ENCODE measurements at places on chromosomes 1 and 21.

- H3K4me1 ChIP-seq: no peaks in the 10 kb centered on the region
- no peaks in the 10 kb centered on the region for H3K36me3 ChIP-seq
- H3K4me3 ChIP-seq: no peak overlapping the region
- no peaks in the 10 kb centered on the region for H3K27me3 ChIP-seq
Observed at GRCh38 chr1:225737866-225738265, 39.8 kb upstream of the SRP9 start.

DNA sequence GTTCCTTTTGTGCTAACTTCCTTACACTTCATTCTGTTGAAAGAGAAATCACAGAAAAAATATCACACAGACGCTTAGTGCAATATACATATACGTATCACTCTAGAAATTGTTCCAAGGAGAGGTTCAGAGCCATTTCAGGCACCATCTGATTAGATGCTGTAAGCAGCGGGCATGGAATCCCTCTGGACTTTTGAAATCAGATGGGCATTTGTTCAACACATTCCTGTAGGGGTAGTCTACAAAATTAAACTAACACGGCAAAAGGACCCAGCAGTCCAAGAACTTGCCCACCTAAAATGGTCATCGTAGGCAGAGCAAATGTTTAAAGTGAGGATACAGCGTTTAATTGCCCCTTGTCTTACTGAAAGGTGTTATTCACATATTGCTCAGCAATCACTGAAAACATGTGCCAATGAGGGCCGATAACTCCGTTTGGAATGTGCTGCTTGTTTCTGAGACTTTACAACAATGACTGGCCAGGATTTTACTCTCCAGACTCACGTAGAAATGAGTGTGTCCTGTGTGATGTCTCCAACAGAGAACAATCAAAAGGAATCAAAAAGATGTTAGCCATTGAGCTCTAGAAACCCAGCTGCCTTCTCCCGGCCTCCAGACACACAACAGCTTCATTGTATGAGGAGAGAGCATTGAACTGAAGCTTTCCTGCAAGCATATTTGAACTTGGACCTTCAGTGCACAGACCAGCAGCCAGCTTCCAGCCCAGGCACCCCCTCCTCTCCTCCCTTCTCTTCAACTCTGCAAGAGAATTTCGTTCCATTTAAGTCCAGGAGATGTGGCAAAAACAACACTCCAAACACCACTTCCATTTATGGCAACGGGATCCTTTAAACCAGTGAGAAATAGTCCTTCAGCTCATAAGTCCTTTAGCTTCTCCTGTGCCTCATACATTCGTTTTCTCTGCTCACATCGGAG is 32.1 kb upstream of the ADORA3 start:
- H3K27me3 ChIP-seq: no peaks in the 10 kb centered on the region
- no peaks in the 10 kb centered on the region for H3K36me3 ChIP-seq
- no peak overlapping the region for H3K4me3 ChIP-seq

GRCh38 chr1:28115267-28115666 is 26.9 kb upstream of the EYA3 start:
- no peak overlapping the region for H3K4me3 ChIP-seq
- no peaks in the 10 kb centered on the region for H3K36me3 ChIP-seq
- H3K27me3 ChIP-seq: no peaks in the 10 kb centered on the region
- no peak overlapping the region for H3K27ac ChIP-seq

DNA sequence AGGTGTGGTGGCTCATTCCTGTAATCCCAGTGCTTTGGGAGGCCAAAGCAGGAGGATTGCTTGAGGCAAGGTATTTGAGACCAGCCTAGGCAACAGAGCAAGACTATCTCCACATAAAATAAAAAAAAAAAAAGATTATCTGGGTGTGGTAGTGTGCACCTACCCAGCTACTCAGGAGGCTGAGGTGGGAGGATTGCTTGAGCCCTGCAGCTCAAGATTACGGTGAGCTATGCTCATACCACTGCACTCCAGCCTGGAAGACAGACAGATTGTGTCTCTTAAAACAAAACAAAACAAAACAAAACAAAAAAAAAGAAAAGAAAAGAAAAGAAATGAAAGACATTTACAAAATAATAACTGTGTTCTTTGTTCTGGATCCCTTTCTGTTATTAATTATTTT is 6.1 kb upstream of the TLCD4 start:
- no peaks in the 10 kb centered on the region for H3K27me3 ChIP-seq

DNA sequence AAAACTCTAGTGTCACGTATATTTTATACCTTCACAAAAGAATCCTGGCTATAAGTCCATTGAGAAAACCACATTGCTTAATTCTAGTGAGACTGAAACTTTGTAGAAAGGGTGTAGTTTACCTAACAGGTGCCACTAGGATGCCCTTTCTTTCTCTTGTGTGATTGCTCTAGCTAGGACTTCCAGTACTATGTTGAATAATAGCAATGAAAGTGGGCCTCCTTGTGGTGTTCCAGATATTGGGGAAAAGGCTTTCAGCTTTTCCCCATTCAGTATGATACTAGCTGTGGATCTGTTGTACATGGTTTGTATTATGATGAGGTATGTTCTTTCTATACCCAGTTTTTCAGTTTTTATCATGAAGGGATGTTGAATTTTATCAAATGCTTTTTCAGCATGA is 39.7 kb upstream of the CHODL start:
- no peaks in the 10 kb centered on the region for H3K4me1 ChIP-seq
- no peaks in the 10 kb centered on the region for H3K36me3 ChIP-seq
- H3K27me3 ChIP-seq: no peaks in the 10 kb centered on the region
- DNase-seq: no peak

DNA sequence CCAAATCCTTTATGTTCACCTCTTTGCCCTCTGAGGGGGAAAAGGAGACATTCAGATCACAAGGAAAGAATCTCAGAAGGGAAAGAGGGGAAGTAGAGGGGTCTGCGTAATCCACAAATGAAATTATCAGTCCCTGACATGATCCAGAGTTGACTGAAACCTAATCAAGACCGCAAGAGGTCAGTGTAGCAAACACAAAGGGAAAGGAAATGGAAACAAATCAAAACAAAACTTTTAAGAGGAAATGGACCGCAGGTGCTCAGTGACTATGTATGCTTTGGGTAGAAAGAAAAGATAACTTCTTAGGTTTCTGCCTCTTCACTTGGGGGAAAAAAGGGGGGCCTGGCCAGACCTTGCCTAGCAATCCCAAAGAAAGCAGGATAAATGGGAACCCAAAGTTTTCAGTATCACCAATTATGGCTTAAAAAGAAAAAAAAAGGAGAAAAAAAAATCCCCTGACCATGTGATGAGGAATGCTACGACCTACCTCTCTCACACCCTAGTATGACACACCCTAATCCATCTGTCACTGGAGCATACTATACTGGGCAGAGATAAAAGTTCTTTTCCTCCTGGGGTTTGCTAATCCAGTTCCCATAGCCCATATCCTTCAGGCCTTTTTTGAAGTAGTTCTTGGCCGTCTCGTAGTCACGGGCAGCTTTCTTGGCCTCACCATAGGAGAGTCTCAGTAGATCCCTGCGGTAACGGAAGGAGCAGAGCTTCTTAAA is 16.9 kb downstream of the CHRNB2 start:
- H3K4me1 ChIP-seq: no peaks in the 10 kb centered on the region
- no peak overlapping the region for H3K27ac ChIP-seq
- no peaks in the 10 kb centered on the region for H3K27me3 ChIP-seq
- no peak for DNase-seq

DNA sequence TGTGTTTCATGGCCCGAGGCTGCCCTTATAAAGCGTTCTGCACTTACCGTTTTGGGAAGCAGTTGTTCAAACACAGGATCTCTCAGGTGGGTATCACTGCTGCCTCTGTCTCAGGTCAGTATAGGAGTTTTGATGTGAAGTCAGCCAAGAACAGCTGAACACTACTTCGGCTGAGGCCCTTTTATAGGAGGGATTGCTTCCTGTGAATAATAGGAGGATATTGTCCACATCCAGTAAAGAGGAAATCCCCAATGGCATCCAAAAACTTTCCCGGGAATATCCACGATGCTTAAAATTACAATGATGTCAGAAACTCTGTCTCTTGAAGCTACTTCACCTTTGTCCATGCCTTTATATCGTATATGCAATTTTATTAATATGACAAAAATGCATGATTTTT is at the start of gene SELE:
Gene SELE, minus strand, starts transcription at position 156 of the 400 bp plus-strand sequence. CDS start 467 bp downstream, outside the sequence.
- H3K27me3 ChIP-seq: no peaks in the 10 kb centered on the region
- H3K4me1 ChIP-seq: no peaks in the 10 kb centered on the region
- no peaks in the 10 kb centered on the region for H3K36me3 ChIP-seq
- no peak within 1 kb of the TSS for H3K27ac ChIP-seq

DNA sequence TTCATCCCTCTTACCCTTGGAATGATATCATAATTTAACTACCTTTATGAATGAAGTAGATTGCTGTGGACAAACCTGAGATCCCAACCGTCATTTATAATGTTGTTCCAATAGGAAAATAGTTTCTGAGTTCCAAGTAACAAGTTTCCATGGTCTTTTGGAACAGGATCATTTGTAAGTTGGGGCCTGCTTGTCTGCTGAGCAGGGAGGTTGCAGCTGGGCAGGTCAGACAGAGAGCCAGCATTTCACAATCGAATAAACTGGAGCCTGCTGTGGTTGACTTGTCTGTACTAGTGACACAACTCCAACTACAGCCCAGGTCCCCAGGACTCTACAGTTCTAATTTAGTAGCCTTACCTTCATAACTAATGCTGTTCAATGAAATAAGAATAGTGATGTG is 18.6 kb upstream of the RALGPS2 start:
- H3K4me3 ChIP-seq: no peak overlapping the region
- H3K36me3 ChIP-seq: no peaks in the 10 kb centered on the region
- no peaks in the 10 kb centered on the region for H3K4me1 ChIP-seq
- no peak for DNase-seq
- H3K27me3 ChIP-seq: no peaks in the 10 kb centered on the region
- H3K27ac ChIP-seq: no peak overlapping the region

GRCh38 chr1:78490861-78491450 is at the start of gene PTGFR:
PTGFR (plus strand) TSS chr1:78490974; CDS start chr1:78492744, 1,770 bp downstream.
- H3K4me1 ChIP-seq: no peaks in the 10 kb centered on the region
- H3K4me3 ChIP-seq: no peak within 1 kb of the TSS
- peaks cover 5% of the 10 kb centered on the region for H3K27me3 ChIP-seq
- no peaks in the 10 kb centered on the region for H3K36me3 ChIP-seq
- no peak within 1 kb of the TSS for H3K27ac ChIP-seq
- no peak for DNase-seq

DNA sequence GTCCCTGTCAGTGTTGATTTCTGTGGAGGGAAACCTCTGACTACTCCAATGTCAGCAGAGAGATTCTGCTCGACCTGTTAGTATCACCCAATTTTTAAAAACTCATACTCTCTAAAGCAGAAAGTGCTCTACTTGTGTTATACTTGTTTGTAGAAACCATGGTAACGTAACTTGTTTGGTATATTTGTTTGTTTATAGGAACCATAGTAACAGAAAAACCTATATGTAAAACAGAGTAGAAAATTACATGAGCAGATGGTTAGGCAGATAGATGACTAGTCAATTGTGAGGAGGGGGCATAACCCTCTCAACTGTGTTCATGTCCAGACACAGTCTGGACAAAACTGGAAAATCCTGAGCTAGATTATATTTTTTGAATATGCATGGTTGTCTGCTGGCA is 6.7 kb downstream of the TRIM45 start:
- no peaks in the 10 kb centered on the region for H3K36me3 ChIP-seq
- no peak for DNase-seq
- no peak overlapping the region for H3K4me3 ChIP-seq
- no peaks in the 10 kb centered on the region for H3K27me3 ChIP-seq
- H3K27ac ChIP-seq: no peak overlapping the region

- H3K36me3 ChIP-seq: peaks cover 2% of the 10 kb centered on the region
- H3K4me1 ChIP-seq: peaks cover 3% of the 10 kb centered on the region
- no peaks in the 10 kb centered on the region for H3K27me3 ChIP-seq
Observed at GRCh38 chr1:26780344-26780957, 7.3 kb upstream of the PIGV start.

DNA sequence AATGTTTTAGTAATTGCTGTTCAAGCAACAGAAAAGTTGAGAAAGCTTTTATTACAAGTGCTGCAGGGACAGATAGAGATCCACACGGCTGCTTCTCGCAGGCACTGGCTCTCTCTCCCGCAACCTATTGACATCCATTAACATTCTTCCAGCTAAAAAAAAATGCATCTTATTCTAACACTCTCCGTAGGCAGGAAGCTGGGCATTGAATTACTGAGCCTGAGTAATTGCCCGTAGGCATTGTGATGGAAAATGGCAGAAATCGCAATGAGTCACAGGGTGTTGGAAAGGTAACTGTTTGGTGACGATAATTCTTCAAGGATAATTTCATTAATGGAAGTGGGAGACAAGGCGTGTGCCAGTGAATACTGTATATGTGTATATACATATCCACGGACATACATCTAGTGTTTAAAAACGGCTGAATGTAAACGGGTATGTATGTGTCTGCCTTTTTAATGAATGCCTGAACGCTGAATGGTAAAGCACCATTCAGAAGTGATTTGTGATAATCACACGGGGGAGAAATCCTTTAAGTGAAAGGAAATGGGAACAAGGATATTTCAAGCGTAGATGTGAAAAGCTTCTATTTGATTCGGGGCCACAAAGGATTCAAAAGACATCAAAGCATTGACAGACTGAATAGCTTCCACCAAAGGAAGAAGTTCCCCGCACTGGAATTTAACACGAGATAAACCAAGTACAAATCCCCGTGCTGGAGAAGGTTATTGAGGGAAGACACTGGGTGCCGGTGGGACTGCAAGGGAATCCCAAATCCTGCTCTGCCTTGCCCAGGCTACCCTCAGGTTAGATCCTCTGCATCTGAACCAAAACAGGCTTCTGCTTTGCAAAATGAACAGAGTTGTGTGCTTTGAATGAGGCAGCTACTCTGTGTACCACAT is 567.2 kb downstream of the NPHP4 start:
- DNase-seq: no peak
- no peak overlapping the region for H3K4me3 ChIP-seq
- H3K36me3 ChIP-seq: no peaks in the 10 kb centered on the region
- H3K4me1 ChIP-seq: peaks cover 18% of the 10 kb centered on the region
- H3K27ac ChIP-seq: no peak overlapping the region

DNA sequence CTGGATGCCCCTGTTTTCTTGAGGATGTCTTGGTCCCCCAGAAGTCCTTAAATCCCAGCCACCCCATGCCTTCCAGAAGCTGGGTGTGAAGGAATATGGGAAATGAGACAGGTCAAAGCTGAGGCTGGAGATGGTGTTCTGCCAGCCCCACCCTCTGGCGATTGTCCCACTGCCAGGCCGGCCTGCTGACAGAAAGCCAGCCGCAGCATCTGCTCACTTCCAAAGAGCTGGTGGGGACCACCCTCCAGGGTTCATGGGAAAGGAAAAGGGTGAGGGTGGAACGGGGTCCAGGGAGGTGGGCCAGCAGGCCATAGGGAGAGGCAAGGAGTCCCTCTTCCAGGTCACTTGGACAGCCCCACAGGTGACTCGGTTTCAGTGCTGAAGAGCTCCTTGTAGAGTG is 1.9 kb upstream of the LINGO4 start:
- H3K36me3 ChIP-seq: no peaks in the 10 kb centered on the region
- DNase-seq: no peak
- H3K27me3 ChIP-seq: no peaks in the 10 kb centered on the region
- H3K4me1 ChIP-seq: no peaks in the 10 kb centered on the region
- H3K27ac ChIP-seq: no peak overlapping the region
- no peak overlapping the region for H3K4me3 ChIP-seq

- no peaks in the 10 kb centered on the region for H3K36me3 ChIP-seq
- H3K27me3 ChIP-seq: no peaks in the 10 kb centered on the region
- no peaks in the 10 kb centered on the region for H3K4me1 ChIP-seq
- no peak for DNase-seq
Observed at GRCh38 chr1:200438911-200439310, 29.1 kb upstream of the ZNF281 start.
